Stimulated activated CD8-positive, alpha-beta memory T cell treated with anti-CD3 and anti-CD28 coated beads, Interleukin-15, amount 100 ng/mL, for 4 hours (primary cell): ENCODE measurements at places on chromosomes 3 and 15.

- no peak for DNase-seq
These were observed 67.8 kb downstream of the SLCO3A1 start for GRCh38 chr15:91921188-91921842.

GRCh38 chr3:70854108-70854507 is 541.7 kb upstream of the MDFIC2 start:
- no peak for DNase-seq

- no peak for DNase-seq
These were observed 22.6 kb downstream of the PDZRN3 start for GRCh38 chr3:73602170-73602569.

- no peak for DNase-seq
These were observed 654.4 kb upstream of the ADAMTS9 start for GRCh38 chr3:65342084-65342683.

DNA sequence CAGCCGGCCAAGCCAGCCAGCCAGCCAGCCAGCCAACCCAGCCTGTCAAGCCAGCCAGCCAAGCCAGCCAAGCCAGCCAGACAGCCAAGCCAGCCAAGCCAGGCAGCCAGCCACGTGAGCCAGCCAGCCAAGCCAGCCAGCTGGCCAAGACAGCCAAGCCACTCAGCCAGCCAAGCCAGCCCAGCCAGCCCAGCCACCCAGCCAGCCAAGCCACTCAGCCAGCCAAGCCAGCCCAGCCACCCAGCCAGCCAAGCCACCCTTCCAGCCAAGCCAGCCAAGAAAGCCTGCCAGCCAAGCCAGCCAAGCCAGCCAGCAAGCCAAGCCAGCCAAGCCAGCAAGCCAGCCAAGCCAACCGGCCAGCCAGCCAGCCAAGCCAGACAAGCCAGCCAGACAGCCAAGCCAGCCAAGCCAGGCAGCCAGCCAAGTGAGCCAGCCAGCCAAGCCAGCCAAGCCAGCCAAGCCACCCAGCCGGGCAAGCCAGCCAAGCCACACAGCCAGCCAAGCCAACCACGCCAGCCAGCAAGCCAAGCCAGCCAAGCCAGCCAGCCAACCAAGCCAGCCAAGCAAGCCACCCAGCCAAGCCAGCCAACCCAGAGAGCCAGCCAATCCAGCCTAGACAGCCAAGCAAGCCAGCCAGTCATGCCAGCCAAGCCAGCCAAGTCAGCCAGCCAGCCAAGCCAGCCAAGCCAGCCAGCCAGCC is 199.5 kb downstream of the GOLGA6L6 start:
- no peak for DNase-seq

DNA sequence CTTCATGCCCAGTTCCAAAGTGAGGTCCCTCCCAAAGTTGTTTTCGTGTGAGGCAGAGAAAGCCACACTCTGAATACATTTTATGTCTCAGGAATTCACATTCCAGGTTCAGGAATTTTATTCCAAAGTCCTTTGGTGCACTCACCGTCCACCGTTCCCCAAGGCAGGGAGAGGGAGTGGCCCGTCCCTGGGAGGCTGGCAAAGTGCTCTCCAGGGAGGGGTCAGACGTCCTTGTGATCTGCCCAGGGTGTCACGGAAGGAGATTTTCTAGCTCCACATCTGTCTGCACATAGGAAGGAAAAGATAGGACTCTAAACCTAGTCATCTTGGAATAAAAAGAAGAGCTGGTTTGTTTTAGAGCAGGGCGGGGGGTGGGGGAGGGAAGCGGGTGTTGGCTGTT is 47.9 kb downstream of the KLF13 start:
- no peak for DNase-seq

GRCh38 chr3:191963182-191963581 is 502.2 kb downstream of the PYDC2 start:
- DNase-seq: no peak
